ENCODE measurements at places on chromosomes 2 and 18.

- no peak for DNase-seq
Measured at GRCh38 chr18:42583283-42583731, 532.2 kb downstream of the RIT2 start.

- no peak for DNase-seq
Measured at GRCh38 chr2:233413559-233414272, 59.4 kb downstream of the DGKD start.

DNA sequence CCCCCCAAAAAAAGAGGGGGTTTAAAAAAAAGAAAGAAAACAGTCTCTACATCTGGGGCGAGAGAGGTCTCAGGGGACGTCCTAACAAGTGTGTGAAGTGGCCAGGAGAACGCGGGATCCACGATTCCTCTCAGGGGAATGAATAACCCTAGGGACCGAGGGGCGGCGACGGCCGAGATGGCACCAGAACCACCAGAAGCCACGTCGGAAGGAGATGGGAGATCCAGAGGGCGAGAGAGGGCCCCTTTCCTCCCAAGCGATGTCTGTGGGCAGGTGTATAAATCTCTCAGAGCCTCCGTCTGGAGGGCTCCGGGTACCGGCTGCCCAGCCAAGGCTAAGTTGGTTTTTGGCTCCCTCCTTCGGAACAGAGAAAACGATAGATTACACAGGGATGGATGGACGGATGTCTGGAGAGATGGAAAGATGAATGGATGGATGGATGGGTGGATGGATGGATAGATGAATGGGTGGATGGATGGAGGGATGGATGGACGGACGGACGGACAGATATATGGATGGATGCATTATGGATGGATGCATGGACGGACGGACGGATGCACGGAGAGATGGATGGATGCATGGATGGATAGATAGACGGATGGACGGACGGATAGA is 1.7 kb downstream of the EPHA4 start:
- no peak for DNase-seq

GRCh38 chr2:175205523-175205922 is 24.0 kb upstream of the ATP5MC3 start:
- no peak for DNase-seq

GRCh38 chr2:128720080-128721022 is 401.7 kb upstream of the HS6ST1 start:
- DNase-seq: no peak

- no peak for DNase-seq
Measured at GRCh38 chr2:101893681-101894381, 97.9 kb upstream of the IL1R2 start.

DNA sequence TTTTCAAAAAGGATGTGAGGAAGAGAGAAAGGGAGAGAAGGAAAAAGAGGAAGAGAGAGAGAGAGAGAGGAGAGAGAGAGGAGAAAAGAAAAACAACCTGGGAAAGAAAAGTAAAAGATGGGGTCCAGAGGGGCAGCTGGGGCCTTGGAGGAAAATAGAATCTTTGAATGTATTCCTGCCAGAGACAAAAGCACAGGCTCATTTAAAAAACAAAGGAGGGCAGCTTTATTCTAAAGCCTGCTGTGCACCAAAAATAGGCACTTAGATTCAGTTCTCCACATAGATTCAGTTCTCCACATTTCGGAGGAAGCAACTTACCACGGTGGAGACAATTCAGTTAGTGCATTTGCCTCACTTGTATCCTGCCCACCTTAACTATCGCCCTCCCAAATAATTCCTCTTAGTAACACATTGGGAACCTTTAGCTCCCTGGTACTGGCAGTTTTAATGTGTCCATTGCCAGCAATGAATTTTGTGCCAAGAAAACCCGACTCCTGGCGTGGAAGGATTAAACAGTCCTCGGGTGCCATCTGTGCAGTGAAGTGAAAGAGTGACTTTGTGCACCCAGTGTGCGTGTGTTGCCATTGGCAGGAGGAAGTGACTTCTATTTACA is 71.3 kb downstream of the DPP4 start:
- DNase-seq: no peak

DNA sequence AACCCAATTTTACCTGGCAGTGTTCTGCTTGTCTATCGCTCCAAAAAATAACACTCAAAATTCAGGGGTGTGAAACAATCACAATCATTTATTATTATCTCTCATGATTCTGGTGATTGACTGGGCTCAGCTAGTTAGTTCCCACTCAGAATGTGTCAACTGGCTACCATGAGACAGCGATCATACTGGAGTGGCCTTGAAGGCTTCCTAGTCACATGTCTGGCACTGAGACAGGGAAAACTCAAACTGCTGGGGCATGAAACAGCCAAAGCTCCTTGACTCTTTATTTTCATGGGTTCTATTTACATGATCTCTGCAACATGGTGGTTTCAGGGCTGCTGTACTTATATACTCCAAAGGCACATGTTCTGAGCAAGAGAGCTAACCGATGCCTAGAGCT is 6.2 kb upstream of the ANXA4 start:
- DNase-seq: no peak

DNA sequence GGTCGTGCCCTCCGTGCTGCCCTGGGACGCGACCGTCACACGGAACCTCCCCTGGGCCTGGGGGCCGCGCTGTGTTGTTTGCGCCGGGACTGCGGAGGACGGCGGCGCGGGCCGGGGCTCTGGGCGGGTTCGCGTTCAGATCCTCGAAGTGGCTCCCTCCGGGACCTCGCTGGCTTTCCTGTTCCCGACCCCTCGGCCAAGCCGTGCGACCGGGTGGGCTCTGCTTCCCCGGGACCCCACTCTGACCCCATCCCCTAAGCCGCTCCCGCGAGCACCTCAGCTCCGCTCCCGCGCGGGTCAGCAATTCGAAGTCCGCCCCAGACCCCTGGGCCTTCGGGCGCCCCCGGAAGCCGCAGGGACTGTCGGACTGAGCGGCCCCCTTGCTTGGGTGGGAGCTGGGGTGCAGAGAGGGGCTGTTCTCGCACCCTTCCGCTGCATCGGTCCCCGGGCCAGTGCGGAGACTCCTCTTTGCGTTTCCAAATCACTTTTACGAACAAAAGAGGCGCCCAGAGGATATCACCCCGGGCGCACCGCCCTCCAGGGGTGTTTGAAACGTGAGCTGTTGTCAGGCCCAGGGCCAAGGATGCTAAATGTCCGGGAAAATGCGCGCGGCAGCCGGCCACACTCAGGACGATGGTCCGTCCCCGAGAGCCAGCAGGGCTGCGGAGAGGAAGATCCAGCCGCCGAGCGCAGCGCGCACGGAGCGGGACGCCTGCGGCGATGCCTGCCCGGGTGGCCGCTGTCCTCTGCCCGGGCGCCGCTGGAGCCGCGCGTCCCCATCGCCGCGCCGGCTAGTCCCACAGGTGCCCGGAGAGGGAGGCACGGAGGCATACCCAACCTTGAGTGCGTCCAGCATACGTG is 73.5 kb downstream of the ZCCHC2 start:
- no peak for DNase-seq

DNA sequence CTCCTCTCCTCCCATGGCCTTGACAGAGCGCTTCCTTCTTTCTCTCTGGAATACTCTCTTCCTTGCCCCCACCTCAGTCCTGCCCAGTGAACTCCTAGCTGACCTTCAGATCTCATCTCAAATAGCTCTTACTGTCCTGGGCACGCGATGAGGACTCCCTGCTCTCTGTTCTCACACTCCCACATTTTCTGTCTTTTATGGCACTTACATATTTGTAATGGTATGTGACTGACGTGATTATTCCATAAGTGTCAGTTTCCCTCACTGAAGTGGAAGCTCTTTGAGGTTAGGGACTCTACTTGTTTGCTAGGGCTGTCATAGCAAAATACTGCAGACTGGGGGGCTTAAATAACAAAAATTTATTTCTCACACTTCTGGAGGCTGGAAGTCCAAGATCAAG is 1.7 kb upstream of the DYSF start:
- no peak for DNase-seq

- no peak for DNase-seq
Measured at GRCh38 chr2:121251497-121251896, 33.5 kb downstream of the TFCP2L1 start.

DNA sequence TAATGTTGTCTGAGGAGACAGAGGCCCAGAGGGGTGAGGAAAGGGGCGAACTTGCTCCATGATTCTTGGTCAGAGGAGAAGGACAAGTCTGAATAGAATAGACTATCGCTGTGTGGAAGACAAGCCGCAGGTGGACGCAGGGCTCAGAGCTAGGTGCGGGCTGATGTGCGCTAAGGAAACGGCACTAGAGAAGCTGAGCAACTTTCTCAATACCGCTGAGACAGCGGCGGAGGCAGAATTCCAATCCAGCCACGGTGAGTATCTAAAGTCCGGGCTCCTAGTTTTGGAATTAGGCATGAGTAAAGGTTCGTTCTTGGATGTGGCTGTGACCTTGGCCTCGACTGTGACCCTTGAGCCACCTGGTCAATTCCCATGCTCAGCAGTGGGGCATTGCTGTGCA is 47.8 kb downstream of the CAPN13 start:
- no peak for DNase-seq

GRCh38 chr2:172011812-172012575 is 12.2 kb downstream of the METAP1D start:
- DNase-seq: no peak
